ENCODE measurements at places on chromosomes 7 and 10. TPM values are rescaled to one million over a fixed set of nuclear protein-coding genes. Genes with fewer than 3 reads are reported as not detected.

SRRM3 gene
- total RNA-seq, result 0.30 TPM

CCDC172 gene
- total RNA-seq, result not detected

NEUROG3 gene
- not detected for total RNA-seq

NUTM2E gene
- total RNA-seq, result not detected

IFIT2 gene
- total RNA-seq, result 1.9 TPM

TMEM229A gene
- total RNA-seq, result not detected

ELMO1 gene
- under 0.01 TPM for total RNA-seq

ACSM6 gene
- total RNA-seq, result not detected

ADRA2A gene
- not detected for total RNA-seq

RPA3 gene
- total RNA-seq, result 20.4 TPM
